Fibroblast of lung (primary cell): ENCODE measurements at places on chromosomes 7 and 10. TPM values are rescaled to one million over a fixed set of nuclear protein-coding genes. Genes with fewer than 3 reads are reported as not detected.

Gene ACBD7
- under 0.01 and 4.1 TPM in 2 replicates for total RNA-seq

Gene TRPV5
- not detected in 2 replicates for total RNA-seq

Gene SLC26A5
- not detected in 2 replicates for total RNA-seq

Gene ATP5F1C
- total RNA-seq, result 170 and 172 TPM in 2 replicates

Gene EFCAB10
- total RNA-seq, result not detected in 2 replicates

Gene GNGT1
- not detected in 2 replicates for total RNA-seq

Gene OPN1SW
- not detected in 2 replicates for total RNA-seq

Gene WDFY4
- total RNA-seq, result under 0.01 and 0.66 TPM in 2 replicates

Gene ZNF117
- 5.6 and 6.3 TPM in 2 replicates for total RNA-seq

Gene ITGA8
- total RNA-seq, result 0.99 and 1.3 TPM in 2 replicates

Gene PAX4
- not detected in 2 replicates for total RNA-seq

Gene SORBS1
- total RNA-seq, result 0.26 and 0.50 TPM in 2 replicates

Gene ADRB1
- not detected in 2 replicates for total RNA-seq

Gene TNS3
- total RNA-seq, result 52.6 and 88.8 TPM in 2 replicates

Gene DRGX
- total RNA-seq, result not detected in 2 replicates

Gene KNDC1
- 0.26 and 0.50 TPM in 2 replicates for total RNA-seq

Gene ANKRD30A
- total RNA-seq, result not detected in 2 replicates

Gene TMEM236
- under 0.01 and 0.17 TPM in 2 replicates for total RNA-seq

Gene ZNRF2
- 7.2 and 7.9 TPM in 2 replicates for total RNA-seq

Gene FAM13C
- 3.9 and 5.9 TPM in 2 replicates for total RNA-seq

Gene TMEM213
- total RNA-seq, result not detected in 2 replicates

Gene WAPL
- total RNA-seq, result 45.7 and 50.4 TPM in 2 replicates

Gene PRSS37
- total RNA-seq, result not detected in 2 replicates

Gene ZNF282
- total RNA-seq, result 16.7 and 23.1 TPM in 2 replicates

Gene INSYN2A
- 0.51 and 0.66 TPM in 2 replicates for total RNA-seq

Gene ACHE
- under 0.01 and 0.26 TPM in 2 replicates for total RNA-seq

Gene HTRA1
- 109 and 198 TPM in 2 replicates for total RNA-seq

Gene XRCC2
- total RNA-seq, result under 0.01 and 0.66 TPM in 2 replicates
